ENCODE measurements at places on chromosomes 7 and 10. TPM values are rescaled to one million over a fixed set of nuclear protein-coding genes. Genes with fewer than 3 reads are reported as not detected.

The ANKRD30A gene
- polyA plus RNA-seq, result not detected

The CDH23 gene
- 7.0 TPM for polyA plus RNA-seq

The NAT16 gene
- polyA plus RNA-seq, result not detected

The ADCYAP1R1 gene
- not detected for polyA plus RNA-seq

The PTPN12 gene
- polyA plus RNA-seq, result 54.0 TPM

The NRCAM gene
- under 0.01 TPM for polyA plus RNA-seq

The NPFFR1 gene
- under 0.01 TPM for polyA plus RNA-seq

The GNAT3 gene
- not detected for polyA plus RNA-seq

The CARD11 gene
- polyA plus RNA-seq, result 1.3 TPM

The PIP gene
- not detected for polyA plus RNA-seq

The LLCFC1 gene
- not detected for polyA plus RNA-seq

The ITGB8 gene
- 1.1 TPM for polyA plus RNA-seq

The TNPO3 gene
- polyA plus RNA-seq, result 10.5 TPM

The ZNF736 gene
- 1.3 TPM for polyA plus RNA-seq

The SKAP2 gene
- polyA plus RNA-seq, result 11.4 TPM

The NUP42 gene
- 21.2 TPM for polyA plus RNA-seq

The SRRM3 gene
- polyA plus RNA-seq, result 3.8 TPM

The CYP17A1 gene
- 0.25 TPM for polyA plus RNA-seq

The OR9A2 gene
- not detected for polyA plus RNA-seq

The PANK1 gene
- 4.5 TPM for polyA plus RNA-seq

The CALCR gene
- polyA plus RNA-seq, result 0.10 TPM

The UTF1 gene
- not detected for polyA plus RNA-seq

The TAS2R41 gene
- polyA plus RNA-seq, result not detected

The PNLIPRP3 gene
- polyA plus RNA-seq, result not detected

The SHH gene
- not detected for polyA plus RNA-seq

The TMEM139 gene
- polyA plus RNA-seq, result 17.3 TPM

The OPALIN gene
- polyA plus RNA-seq, result not detected

The ZNF518A gene
- polyA plus RNA-seq, result 5.1 TPM

The WNT2 gene
- polyA plus RNA-seq, result not detected

The RAPGEF5 gene
- 21.9 TPM for polyA plus RNA-seq

The TBC1D12 gene
- polyA plus RNA-seq, result 4.1 TPM

The RNF32 gene
- 0.20 TPM for polyA plus RNA-seq

The FFAR4 gene
- 0.63 TPM for polyA plus RNA-seq

The GPRIN2 gene
- 0.54 TPM for polyA plus RNA-seq

The GARS1 gene
- 33.2 TPM for polyA plus RNA-seq

The ASB4 gene
- polyA plus RNA-seq, result not detected

The NRP1 gene
- 19.2 TPM for polyA plus RNA-seq

The EXOC6 gene
- 4.8 TPM for polyA plus RNA-seq

The FBXO24 gene
- polyA plus RNA-seq, result not detected
